ENCODE measurements at places on chromosomes 13 and 19. TPM values are rescaled to one million over a fixed set of nuclear protein-coding genes. Genes with fewer than 3 reads are reported as not detected.

The KLK10 gene
- 15.7 TPM for polyA plus RNA-seq

The HSPB6 gene
- 434 TPM for polyA plus RNA-seq

The CEACAM7 gene
- not detected for polyA plus RNA-seq

The PBX4 gene
- polyA plus RNA-seq: 0.73 TPM

The WASF3 gene
- polyA plus RNA-seq: 28.4 TPM

The ATP11A gene
- polyA plus RNA-seq: 6.6 TPM

The TMEM59L gene
- 0.38 TPM for polyA plus RNA-seq

The SKA3 gene
- polyA plus RNA-seq: 0.16 TPM

The MBD3L3 gene
- not detected for polyA plus RNA-seq

The IGFL3 gene
- not detected for polyA plus RNA-seq

All from ovary (tissue), 10 donors.